ENCODE measurements at places on chromosomes 13 and 19. TPM values are rescaled to one million over a fixed set of nuclear protein-coding genes. Genes with fewer than 3 reads are reported as not detected.
A peak's percentile ranks its signal among the peaks of the same experiment; 100 is the strongest.

Gene TEX101
- not detected for total RNA-seq

Gene ZNF471
- total RNA-seq, result 4.7 TPM

Gene STRN4
- 114 TPM for total RNA-seq

Gene BORA
- 7.2 TPM for total RNA-seq

Gene DNAAF3
- 0.25 TPM for total RNA-seq

Gene SIAH3
- not detected for total RNA-seq

DNA sequence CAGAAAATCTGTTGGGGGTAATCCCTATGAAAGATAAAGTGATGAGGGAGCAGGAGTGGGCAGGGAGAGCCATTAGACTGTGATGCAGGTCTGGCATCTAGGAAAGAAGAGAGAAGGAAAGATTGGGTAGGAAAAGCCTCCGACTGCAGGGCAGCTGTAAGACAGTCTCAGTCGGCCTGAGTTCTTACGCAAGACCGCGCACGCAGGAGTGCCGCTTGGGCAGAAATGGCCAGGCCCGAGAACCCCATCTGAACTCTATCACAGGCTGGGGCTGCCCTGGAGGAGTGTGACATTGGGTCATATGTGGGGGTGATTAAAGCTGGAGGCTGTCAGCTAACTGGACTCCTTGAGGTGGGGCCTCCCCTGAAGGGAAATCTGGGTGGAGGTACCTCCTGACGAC lies 13.9 kb upstream of the FBXL3 start:
- H3K27me3 ChIP-seq, result no peaks in the 10 kb centered on the region
- H3K4me1 ChIP-seq, result no peaks in the 10 kb centered on the region
- no peak for DNase-seq
- no peak overlapping the region for H3K4me3 ChIP-seq
- no peak overlapping the region for H3K27ac ChIP-seq
- peaks cover 6% of the 10 kb centered on the region for H3K36me3 ChIP-seq

DNA sequence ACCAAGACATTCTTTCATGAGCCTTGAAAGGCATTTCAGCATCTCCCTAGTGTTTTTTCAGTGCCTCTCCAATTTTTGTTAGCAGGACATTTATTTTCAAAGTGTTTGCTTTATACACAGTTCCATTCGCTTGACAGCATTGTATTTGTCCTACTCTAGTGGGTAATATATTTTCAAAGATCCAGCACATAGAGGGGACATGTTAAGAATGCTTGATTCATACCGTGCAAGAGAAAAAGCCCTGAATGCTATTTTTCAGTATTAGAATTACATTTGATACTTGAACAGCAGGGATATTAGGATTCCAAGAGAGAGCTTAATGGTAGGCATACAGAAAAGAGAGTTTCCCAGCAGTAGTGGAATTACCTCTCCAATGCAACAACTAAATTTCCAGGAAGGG lies 21.3 kb downstream of the ERICH6B start:
- H3K27me3 ChIP-seq, result peaks cover 12% of the 10 kb centered on the region
- no peak overlapping the region for H3K27ac ChIP-seq
- no peak overlapping the region for H3K4me3 ChIP-seq
- H3K36me3 ChIP-seq, result no peaks in the 10 kb centered on the region
- no peaks in the 10 kb centered on the region for H3K4me1 ChIP-seq

- H3K36me3 ChIP-seq, result peaks cover 10% of the 10 kb centered on the region
- H3K4me3 ChIP-seq, result no peak overlapping the region
- peak; percentile 81 for DNase-seq
- H3K27ac ChIP-seq, result no peak overlapping the region
- peaks cover 10% of the 10 kb centered on the region for H3K4me1 ChIP-seq
These were observed 13.0 kb downstream of the RBM26 start for GRCh38 chr13:79392882-79393563.

DNA sequence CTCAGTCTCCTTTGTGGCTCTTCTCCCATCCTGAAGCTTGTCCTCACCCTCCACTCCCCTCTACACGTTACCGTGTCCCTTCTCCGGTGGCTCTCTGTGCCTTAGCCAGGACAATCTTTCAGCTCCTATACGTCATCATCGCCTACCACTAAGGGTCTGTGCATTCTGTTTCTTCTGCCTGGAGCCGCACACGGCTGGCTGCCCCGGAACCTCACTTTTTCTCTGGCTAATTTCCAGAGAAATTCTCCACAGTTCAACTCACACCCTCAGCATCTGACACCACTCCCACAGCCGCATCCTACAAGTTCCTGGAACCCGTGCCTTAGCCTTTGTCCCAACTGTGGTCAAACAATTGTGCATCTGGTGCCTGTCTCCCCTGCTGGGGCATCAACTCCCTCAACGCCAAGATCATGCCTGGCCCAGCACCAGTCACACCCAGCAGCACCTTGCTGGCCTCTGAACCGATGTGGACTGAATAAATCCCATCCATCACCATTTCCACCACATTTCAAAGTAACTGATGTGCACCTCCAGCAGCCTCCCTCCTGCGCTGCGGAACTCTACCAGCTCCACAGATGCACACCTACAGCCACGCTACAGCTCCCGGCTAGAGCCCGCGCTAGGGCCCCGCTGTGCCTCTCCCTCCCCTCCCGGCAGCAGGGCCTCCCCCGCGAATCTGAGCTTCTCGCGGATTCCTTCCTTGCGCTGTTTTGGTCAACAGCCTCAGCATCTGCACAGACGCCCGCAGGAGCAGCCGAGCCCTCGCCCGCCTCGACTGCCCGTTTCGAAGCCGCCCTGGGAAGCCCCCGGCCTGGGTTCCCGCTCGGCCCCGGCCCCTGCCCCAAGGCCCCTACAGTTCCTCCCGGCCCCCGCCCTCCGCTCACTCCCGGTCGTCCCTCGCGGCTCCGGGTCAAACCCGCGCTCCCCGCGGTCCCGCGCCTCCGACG lies 689 bp downstream of the DCUN1D2 start:
- peak overlapping the region; percentile 89 for H3K4me3 ChIP-seq
- no peaks in the 10 kb centered on the region for H3K27me3 ChIP-seq
- peak overlapping the region; percentile 90 for H3K27ac ChIP-seq
- DNase-seq, result peak; percentile 79

- no peaks in the 10 kb centered on the region for H3K4me1 ChIP-seq
- no peaks in the 10 kb centered on the region for H3K36me3 ChIP-seq
- DNase-seq, result no peak
- H3K27me3 ChIP-seq, result no peaks in the 10 kb centered on the region
- H3K27ac ChIP-seq, result no peak overlapping the region
These were observed 14.7 kb downstream of the RAP2A start for GRCh38 chr13:97448503-97449251.

DNA sequence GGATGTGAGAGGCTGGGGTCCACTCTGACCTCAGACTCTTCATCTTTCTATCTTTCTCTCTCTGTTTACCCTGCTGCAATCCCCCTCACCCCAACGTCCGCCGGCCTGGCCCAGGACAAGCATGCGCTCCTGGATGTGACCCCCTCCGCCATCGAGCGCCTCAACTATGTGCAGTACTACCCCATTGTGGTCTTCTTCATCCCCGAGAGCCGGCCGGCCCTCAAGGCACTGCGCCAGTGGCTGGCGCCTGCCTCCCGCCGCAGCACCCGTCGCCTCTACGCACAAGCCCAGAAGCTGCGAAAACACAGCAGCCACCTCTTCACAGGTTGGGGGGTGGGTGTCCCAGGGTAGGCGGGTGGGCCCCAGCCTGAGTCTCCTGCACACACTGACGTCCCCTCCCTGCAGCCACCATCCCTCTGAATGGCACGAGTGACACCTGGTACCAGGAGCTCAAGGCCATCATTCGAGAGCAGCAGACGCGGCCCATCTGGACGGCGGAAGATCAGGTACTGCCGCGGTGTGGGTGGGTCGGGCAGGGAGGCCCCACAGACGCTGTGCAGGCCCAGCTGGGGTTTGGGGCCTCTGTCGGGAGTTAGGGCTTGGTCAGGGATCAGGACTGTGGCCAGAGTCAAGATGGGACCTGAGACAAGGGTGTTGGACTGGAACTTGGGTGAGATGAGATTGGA lies 15.0 kb downstream of the APBA3 start:
- 0 out of 2 replicates have a peak, but pooled peaks cover 4% of the 10 kb centered on the region for H3K36me3 ChIP-seq
- no peak overlapping the region for H3K4me3 ChIP-seq
- DNase-seq, result no peak

DNA sequence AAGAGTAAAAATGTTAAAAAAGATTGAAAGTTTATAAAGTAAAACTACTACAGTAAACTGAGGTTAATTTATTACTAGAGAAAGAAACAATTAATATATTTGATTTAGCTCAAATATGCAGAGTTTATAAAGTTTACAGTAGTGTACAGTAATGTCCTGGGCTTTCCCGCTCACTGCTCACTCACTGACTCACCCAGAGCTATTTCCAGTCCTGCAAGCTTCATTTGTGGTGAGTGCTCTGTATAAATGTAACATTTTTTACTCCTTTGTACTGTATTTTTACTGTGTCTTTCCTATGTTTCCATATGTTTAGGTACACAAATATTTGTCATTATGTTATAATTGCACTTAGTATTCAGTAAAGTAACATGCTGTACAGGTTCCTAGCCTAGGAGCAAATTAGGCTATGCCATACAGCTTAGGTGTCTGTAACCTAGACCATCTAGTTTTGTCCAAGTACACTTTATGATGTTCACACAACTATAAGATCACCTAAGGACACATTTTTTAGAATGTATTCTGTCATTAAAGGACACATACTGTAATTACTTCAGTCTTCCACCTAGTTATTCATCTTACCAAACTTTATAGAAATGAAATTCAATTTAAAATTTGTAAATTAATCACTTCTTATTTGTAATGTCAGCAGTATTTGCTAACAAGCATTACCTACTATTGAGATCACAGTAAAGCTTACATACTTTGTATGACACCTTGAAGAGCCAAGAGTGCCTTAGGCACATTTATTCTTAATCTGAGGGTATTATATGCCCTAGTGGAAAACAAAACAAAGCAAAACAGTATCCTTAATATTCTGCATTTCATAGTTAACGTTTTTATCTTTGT lies 683.4 kb downstream of the PCDH9 start:
- no peaks in the 10 kb centered on the region for H3K27me3 ChIP-seq
- no peaks in the 10 kb centered on the region for H3K4me1 ChIP-seq
- no peak overlapping the region for H3K27ac ChIP-seq
- no peak for DNase-seq
- no peaks in the 10 kb centered on the region for H3K36me3 ChIP-seq
- H3K4me3 ChIP-seq, result no peak overlapping the region

- DNase-seq, result no peak
- no peaks in the 10 kb centered on the region for H3K4me1 ChIP-seq
- no peaks in the 10 kb centered on the region for H3K27me3 ChIP-seq
These were observed 825.6 kb downstream of the SLITRK6 start for GRCh38 chr13:84973661-84974060.

DNA sequence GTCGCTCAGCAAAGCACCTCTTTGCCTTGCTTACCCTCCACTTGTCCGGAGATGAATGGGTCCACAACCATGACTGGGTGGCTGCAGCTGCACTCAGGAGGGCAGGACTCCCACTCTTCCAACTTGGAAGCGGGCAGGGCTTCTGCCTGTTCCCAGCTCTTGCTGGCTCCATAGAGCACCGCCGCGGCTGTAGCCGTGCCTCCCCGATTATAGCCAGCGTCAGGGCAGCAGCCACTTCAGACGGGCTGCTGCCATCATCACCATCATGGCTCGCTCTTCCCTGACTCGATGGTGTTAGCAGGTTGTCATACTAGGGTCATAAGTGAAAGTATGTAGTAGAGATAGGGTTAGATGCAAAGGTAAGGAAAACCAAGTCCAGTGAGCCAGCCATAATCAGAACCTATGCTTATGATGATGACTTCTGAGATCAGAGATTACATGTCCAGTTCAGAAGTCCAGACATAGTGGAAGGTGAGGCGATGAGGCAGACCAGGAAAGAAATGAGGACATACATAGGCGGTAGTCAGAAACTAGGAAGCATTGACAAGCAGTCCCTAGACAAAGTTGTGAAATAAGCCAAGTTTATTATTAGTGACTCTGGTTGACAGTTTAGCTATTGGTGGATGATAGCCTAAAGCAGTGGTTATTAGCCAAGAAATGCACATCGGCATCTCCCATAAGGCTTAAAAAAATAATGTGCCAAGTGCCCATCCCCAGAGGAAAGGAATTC lies 4.4 kb upstream of the INTS6 start:
- H3K27ac ChIP-seq, result no peak overlapping the region
- peaks cover 6% of the 10 kb centered on the region for H3K4me1 ChIP-seq
- no peaks in the 10 kb centered on the region for H3K27me3 ChIP-seq

DNA sequence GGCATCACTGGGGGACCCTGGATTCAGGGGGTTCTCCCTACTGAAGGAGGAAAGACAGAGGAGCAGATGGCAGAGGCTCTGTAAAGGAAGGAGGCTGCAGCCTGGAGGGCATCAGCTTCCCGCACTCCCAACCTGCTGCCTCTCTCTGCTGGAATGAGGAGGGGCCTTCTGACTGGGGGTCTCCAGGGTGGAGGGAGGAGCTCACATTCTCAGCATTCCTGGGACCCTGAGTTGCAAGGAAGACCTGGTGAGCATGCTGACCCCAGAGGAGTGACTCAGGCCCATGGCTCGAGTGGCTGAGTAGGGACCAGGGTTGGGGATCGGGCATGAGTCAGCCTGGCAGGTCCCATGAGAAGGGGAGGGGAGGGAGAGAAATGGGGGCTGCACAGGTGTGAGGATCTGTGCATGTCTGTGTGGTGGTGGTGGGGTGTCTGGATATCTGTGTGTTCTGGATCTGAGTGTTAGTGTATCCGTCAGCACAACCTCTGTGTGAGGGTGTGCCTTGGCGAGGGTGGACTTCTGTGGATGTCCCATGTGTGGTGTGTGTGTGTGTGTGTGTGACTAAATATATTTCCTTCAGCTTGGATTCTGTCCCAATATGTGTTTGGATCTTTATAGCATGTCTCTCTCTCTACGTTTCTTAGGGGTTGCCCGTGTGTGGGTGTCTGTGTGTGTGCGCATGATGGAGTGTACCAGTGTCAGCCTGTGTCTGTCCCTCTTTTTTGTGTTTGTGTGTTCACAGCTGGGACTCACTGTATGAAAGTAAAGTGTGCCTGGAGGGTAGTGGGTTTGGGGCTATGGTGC lies 4.6 kb downstream of the AXL start:
- peak overlapping the region; percentile 92 for H3K27ac ChIP-seq
- H3K27me3 ChIP-seq, result no peaks in the 10 kb centered on the region
- peak overlapping the region; percentile 58 for H3K4me3 ChIP-seq
- peaks cover 42% of the 10 kb centered on the region for H3K36me3 ChIP-seq
- DNase-seq, result peak; percentile 91

GRCh38 chr13:99797691-99798090 lies 173.9 kb downstream of the ZIC5 start:
- H3K4me3 ChIP-seq, result no peak overlapping the region
- no peaks in the 10 kb centered on the region for H3K27me3 ChIP-seq

DNA sequence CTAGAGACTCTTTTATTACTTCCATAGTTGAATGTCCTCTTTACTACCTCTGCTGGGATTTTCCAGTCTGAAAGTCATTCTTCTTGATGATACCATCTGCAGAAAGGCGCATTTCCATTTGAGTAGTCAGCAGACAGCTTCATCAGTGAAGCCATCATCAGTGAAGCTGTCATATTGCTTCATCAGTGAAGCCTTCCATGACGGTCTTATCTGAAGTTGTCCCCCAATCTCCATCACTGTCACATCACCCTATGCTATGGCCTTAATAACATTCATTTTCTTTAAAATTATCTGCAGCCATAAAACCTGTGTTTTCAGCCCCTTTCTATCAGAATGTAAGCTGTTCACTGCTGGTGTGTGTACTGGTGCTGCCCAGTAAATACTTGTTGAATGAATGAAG lies 151.6 kb downstream of the B3GLCT start:
- no peak overlapping the region for H3K4me3 ChIP-seq
- H3K36me3 ChIP-seq, result no peaks in the 10 kb centered on the region
- H3K27ac ChIP-seq, result no peak overlapping the region
- peak; percentile 9 for DNase-seq
- H3K4me1 ChIP-seq, result peaks cover 16% of the 10 kb centered on the region
- peaks cover 31% of the 10 kb centered on the region for H3K27me3 ChIP-seq

- no peaks in the 10 kb centered on the region for H3K27me3 ChIP-seq
- peak overlapping the region; percentile 42 for H3K4me3 ChIP-seq
- H3K27ac ChIP-seq, result peak overlapping the region; percentile 98
- H3K4me1 ChIP-seq, result peaks cover 40% of the 10 kb centered on the region
- no peaks in the 10 kb centered on the region for H3K36me3 ChIP-seq
These were observed 58.3 kb upstream of the MEDAG start for GRCh38 chr13:30847650-30848307.
